ENCODE measurements at places on chromosomes 7 and 10.

DNA sequence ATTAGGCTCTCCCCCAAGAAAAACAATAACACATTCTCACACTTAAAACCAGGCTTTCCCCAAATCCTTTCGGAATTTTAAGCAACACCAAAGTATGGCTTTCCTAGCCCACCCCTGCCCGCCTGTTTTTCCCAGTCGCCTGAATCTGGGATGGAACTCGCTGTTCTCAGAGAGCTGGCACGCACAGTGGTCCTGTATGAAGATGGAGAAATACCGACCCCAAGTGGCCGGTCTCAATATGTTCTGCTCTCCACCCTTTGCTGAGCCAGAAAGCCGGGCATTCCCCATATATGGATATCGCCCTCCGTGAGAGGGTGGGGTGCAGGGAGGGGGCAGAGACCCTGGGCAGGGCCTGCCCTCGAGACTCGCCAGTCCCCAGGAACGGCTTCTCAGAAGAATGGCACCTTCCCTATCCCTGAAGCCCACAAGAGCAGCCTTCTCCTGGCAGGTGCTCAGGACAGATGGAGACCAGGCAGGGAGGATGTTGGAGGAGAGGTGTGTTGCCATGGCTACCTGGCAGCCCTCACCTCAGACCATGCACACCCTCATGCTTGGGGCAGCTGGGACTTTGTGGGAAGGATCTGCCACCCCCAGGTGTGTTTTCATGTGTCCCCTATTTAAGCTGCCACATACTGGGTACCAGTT lies 3.4 kb downstream of the TACR2 start:
- DNase-seq = peak; percentile 40

DNA sequence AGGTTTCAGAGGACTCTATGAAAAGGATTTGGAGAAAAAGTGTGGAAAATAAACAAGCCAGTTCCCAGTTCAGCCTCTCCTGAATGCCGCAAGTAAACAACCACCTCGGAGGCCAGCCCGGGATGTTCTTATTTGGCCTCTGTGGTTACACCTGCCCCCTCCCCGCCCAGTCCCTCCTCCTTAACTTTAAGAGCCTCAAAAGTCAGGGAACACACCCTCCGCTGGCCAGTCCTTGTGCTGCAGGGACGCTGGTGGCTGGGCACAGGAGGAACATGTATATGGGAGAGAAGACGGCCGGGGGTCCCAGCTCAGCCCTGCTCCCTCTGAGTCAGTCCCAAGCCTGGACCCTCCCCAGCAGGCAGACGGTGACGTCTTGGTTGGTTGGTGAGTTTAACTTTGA lies 6.1 kb downstream of the CHST3 start:
- DNase-seq = no peak

GRCh38 chr10:83990126-83990525 lies 149.2 kb upstream of the GHITM start:
- DNase-seq = peak; percentile 13

DNA sequence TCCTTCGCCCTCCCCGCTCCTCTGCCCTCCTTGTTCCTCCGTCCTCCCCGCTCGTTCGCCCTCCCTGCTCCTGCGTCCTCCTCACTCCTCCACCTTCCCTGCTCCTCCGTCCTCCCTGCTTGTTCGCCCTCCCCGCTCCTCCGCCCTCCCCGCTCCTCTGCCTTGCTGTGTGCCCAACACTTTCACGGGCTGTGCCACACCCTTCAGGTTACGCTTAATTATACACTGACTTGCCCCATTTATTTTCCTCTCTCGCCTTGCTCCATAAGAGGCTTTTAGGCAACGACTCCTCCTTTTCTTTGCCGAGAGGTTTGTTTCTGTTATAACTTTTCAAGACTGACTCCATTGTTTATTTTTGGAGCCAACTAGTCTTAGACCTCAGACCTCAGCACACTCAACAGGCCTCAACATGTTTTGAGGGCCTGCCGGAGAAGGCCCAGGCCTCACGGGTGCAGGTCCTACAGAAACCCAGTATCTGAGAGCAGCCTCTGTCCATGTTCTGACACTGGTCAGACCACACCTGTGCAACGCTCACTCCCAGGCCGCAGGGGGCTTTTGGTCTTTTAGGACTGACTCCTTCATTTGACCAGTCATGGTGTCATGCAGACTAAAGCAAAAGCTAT lies 18.2 kb upstream of the PRKAG2 start:
- no peak for DNase-seq

DNA sequence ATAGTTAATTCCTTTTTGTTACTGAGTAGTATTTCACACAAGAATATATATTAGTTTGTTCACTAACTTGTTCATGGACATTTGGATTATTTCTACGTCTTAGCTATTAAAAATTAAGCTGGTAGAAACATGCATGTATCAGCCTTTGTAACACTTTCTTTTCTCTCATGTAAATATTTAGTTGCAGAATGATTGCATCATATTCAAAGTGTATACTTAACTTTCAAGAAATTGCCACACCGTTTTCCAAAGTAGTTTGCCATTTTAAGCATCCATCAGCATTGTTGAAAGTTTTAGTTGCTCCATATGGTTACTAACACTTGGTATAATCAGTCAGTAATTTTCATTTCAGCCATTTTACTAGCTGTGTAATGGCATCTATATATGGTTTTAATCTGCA lies 666.9 kb downstream of the NXPH1 start:
- DNase-seq = no peak

All from NAMALWA (cell line).